CMK (cell line): ENCODE measurements at places on chromosomes 11 and 22.

GRCh38 chr11:63937713-63938478 is 906 bp upstream of the NAA40 start:
- no peak for DNase-seq

GRCh38 chr11:8167796-8168195 is 1.0 kb downstream of the RIC3 start:
- no peak for DNase-seq

- no peak for DNase-seq
Measured at GRCh38 chr11:112381578-112381977, 120.9 kb upstream of the PLET1 start.

GRCh38 chr11:94325681-94326080 is 21.3 kb downstream of the IZUMO1R start:
- peak; percentile 31 for DNase-seq

- DNase-seq = no peak
Measured at GRCh38 chr11:27930946-27931345, 177.0 kb downstream of the KIF18A start.

DNA sequence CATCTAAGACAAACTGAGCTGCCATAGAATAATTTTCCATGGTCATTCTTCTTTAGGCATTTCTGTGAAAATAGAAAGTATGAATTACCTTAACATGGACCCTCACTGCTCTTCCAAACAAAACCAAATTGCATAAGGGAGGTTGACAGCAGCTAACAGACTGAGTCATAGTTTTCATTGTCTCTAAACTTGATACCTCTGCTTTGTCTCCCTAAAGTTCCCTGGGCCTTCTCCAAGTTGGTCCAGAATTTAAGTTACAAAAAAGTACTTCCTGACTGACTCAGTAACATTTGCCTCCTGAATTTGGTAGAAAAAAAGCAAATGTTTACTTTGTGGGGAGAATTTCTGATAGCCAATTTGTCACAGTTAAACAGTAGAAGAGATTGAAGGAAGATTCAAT is 3.0 kb downstream of the OR8D1 start:
- DNase-seq = no peak

- no peak for DNase-seq
Measured at GRCh38 chr11:123145661-123146060, 49.4 kb downstream of the CLMP start.

DNA sequence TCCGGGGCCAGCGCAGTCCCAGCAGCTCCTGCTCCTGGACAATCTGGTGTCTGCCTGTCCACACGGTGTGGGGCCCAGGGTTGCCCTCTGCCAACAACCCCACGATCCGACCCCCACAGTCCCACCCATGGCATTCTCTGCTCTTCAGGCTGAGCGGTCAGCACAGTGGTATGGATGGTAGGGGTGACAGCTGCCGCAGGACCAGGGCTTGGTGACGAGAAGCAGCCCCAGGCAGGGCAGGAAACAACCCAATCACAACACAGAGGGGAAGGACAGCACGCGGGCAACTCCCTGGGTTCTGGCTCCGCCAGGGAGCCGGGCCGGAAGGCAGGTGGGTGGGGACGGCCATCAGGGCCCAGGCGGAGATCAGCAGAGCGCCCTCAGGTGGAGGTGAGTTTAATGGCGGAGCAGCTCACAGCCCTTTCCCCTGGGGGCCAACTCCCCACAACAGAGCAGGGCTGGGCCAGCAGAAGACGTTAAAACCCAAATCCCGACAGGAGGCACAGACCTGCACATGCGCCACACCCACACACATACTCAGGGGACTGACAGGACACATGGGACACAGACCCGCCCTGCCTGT is 5.3 kb upstream of the CHADL start:
- DNase-seq = no peak

GRCh38 chr11:13983081-13983751 is 20.7 kb downstream of the SPON1 start:
- DNase-seq = no peak

DNA sequence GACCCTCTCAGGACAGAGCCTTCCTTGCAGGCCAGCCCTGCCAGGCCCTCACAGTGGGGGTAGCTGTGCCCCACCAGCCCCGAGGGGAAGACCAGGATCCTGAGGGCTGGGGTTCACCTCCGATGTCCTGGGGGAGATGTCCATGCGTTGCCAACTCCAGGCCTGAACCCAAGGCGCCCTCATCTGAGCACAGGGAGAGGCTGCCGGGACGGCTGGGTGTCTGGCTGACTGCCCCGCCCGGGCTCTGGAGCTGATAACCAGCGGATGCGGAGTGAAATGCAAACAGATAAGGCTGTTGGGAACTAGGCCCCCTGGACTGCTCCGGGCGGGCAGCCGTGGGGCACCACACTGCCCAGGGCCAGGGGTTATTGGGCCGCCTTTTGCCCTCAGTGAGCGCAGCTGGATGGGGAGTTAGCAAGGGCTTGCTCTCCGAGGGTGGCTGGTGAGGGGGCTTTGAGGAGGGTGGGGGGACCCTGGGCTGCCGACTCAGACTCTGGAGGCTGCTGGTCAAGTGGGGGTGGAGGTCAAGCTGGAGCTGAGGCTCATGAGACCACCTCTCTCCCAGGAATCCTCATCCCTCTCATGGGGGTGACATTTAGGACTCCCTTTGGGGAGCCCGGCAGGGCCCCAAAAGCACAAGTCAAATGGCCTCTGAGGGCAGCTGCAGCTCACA is 5.6 kb upstream of the MUC6 start:
- DNase-seq = peak; percentile 12

DNA sequence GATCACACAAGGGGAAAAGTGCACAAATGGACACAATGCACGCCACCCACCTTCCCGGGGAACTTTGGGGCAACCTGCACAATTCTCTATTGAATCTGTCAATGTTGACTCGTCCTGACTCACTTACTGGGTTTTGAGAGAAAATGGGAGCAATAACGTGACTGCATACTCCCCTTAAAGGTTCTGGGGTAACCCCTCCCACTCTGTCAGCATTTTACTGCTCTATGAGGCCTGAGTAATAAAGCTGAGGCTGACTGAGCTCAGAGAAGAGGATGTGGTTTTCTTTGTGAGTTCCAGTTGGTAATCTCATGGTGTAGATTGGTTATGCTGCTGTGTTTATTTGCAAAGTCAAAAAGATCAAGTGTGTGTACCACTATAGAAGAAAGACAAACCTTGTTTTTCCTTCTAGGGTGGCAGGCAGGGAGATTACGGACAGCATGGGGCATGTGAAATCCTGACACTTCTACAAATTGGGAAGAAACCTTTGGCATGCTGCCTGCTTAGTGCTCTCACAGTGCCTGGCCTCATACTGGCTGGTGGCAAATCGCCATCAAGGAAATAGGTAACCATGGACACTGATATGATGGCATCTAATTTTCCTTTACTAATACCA is 16.1 kb upstream of the APOA1 start:
- no peak for DNase-seq

GRCh38 chr11:73478737-73479347 is 102.6 kb downstream of the RELT start:
- no peak for DNase-seq

- no peak for DNase-seq
Measured at GRCh38 chr11:113241636-113242054, 72.7 kb upstream of the TTC12 start.

GRCh38 chr11:77217156-77217555 is 84.3 kb downstream of the GDPD4 start:
- no peak for DNase-seq

DNA sequence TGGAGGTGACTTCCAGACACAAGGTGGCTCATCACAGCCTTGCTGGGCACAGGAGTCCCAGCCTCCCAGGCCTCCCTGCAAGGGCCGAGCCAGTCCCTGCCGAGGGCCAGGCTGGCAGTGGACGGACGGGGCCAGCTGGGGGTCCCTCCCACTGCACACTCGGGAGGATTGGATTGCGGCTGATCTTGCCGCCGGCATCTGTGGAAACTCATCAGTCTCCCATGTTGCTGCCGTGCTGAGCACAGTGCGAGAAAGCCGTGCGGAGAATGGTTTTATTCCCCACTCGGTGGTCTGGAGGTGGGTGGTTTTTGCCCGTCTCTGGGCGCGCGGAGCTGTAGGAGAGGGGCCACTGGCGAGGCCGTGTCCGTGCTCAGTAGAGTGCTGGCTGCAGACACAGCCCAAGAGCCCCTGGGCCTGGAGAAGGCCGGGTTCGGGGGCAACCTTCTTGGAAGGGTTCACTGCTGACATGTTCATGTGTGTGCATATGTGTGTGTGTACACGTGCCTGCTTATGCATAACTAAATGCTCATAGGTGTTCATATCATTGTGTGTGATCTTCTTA is 1246.4 kb downstream of the BRD1 start:
- DNase-seq = no peak

DNA sequence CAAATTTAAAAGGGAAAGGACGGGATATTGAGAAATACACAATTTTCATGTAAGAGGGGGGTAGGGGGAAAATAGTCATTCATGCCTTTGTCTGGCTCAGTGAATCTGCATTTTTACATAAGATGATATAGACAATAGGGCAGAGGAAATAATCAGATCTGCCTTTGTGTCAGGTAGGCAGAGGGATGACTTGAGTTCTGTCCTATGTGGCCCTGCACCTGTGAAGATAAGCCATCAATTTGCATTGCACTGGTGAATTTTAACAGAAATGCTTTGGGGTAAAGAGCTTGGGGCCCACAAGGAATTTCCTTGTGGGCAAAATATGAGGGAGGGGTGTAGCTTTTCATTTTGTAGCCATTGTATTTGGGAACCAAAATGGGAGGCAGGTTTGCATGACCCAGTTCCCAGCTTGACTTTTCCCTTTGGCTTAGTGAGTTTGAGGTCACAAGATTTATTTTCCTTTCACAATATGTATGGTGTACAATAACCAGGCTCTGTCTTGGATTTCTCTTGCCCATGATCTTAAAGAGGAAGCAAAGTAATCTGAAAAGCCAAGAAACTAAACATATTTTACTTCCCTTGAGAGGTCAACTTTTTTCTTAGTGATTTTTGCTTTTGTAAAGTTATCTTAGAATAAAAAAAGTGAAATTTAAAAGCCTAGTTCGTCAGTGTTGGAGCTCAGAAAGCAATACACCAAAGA is 77.7 kb upstream of the SORL1 start:
- DNase-seq = no peak

DNA sequence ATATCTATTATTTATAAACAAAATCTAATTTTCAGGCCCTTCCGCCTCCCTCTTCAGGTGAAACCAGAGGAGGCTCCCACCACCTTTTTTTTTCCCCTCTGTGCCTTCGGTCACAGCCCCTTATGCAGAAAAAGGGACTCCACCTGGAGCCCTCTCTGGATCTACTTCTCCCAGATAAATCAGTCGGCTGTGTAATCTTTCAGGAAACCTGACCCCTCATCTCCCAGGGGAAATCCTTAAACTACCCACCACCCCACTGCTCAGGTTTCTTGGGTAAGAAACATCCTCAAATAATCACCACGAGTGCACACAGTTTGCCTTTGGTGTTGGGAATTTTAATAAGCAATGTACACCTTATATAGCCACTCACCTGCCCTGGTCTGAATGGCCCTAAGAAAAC is 104.2 kb downstream of the NAV2 start:
- no peak for DNase-seq

DNA sequence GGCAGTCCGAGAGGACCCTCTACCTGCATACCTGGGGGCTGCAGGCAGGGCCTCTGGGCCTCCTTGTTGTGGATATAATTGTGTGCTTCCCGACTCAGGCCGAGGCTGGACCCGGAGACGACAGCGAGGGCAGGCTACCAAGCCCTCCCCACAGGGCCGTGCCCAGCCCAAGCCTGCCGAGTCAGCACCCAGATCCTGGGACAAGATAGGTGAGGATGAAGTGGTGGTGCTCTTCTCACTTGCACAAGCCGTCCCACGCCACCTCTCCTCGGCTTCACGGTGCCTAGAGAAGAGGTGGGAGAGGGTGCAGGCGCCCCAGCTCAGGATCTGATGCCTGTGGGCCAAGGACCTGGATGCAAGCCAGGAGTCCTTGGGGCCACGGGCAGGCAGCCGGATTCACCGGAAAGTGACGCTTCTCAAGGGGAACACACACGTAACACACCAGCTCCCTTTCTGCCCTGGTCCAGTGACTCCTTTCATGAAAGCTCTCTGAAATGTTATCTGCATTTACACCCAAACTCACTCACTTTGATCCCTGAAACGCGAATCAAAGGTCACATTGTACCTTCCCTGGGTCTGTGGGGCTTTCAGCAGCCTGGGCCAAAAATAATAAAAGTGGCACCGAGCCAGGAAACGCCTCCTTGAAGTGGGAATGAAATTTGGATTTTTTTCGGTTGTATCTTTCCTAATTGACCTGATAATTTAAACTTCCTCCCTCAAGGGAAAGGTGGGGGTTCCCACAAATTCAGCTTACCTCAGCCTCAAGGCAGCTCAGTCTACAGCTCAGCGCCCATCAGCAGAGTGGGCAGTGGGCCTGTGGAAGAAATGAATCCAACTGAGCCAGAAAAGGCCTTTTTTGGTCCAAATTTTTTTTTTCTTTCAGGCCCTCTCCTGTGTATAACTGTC is 1.1 kb upstream of the GNB1L start:
- peak; percentile 48 for DNase-seq

DNA sequence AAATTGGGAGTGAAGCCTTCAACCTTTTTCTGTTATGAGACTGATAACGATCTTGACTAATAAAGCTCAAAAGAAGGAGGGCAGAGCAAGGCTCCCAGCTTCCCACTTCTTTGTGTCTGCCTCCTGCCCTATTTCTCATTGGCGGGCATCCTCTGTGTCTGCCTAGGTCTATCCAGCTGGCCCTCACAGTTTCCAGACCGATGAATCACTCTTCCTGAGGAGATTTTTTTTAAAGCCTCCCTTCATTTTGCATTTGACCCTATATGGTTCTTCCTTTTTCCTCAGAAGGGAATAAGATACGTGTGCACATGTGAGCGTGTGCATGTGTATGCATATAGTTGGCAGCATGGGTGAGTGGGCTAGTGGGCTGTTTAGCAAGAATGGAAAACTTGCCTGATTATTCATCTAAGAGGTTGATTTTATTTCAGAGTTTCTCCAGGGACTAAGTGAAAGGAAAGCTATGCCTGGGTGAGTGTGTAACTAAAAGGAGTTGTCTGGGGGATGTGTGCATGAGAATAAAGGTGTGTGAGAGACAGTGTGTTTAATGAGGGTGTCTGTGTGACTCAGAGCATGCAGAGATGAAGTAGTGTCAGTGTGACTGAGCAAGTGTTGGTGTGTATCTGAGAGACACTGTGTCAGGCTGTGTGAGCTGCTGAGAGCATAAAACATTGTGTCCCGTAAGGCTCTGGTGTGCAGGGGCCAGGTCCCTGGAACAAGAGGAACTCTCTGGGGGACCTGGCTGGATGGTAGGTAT is 12.2 kb downstream of the PHLDB1 start:
- DNase-seq = no peak
